Gastroesophageal sphincter (tissue), 4 donors: ENCODE measurements at places on chromosomes 3 and 15.

DNA sequence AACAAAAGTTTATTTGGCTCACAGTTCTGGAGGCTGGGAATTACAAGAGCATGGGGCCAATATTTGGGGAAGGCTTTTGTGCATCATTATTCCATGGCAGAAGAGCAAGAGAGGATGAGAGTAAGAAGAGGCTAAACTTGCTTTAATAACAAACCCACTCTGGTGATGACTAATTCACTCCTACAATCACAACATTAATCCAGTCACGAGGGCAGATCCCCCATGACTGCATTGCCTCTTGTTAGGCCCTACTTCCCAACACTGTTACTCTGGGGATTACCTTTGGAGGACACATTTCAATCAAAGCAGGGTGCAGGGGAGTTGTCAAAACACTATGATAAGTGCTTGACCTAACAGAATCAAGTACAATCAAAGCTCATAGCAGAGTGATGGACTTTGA, 181.7 kb downstream of the BBX start:
- ATAC-seq = no peak

- peak; percentile 89 for ATAC-seq
Measured at GRCh38 chr15:99507504-99508310, 58.1 kb upstream of the MEF2A start.

GRCh38 chr3:190533511-190534281, 19.8 kb downstream of the IL1RAP start:
- ATAC-seq = peak; percentile 87

- ATAC-seq = no peak
Measured at GRCh38 chr3:152375546-152375945, 106.8 kb downstream of the MBNL1 start.

- peak; percentile 46 for ATAC-seq
Measured at GRCh38 chr3:125128861-125129501, 73.2 kb upstream of the HEG1 start.

- ATAC-seq = no peak
Measured at GRCh38 chr15:56272454-56272853, 28.8 kb upstream of the RFX7 start.

- ATAC-seq = no peak
Measured at GRCh38 chr3:146134348-146135117, 26.5 kb downstream of the PLOD2 start.

DNA sequence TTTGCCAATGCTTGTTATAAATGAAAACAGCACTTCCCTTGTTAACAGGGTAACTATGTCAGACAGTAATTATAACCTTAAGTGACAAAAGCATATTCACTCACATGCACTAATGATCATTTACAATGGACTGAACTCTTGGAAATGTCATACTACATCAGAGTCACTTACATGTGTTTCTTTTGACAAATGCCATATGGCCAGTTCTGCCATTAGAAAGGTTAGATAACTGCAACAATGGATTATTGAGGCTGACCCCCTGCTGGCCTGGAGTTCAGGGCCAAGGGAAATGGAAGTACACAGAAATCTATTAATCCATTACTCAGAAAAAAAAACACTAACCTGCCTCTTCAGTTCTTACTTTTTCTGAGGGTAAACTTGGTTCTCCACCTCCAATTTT, 313.4 kb downstream of the CNTN3 start:
- no peak for ATAC-seq

DNA sequence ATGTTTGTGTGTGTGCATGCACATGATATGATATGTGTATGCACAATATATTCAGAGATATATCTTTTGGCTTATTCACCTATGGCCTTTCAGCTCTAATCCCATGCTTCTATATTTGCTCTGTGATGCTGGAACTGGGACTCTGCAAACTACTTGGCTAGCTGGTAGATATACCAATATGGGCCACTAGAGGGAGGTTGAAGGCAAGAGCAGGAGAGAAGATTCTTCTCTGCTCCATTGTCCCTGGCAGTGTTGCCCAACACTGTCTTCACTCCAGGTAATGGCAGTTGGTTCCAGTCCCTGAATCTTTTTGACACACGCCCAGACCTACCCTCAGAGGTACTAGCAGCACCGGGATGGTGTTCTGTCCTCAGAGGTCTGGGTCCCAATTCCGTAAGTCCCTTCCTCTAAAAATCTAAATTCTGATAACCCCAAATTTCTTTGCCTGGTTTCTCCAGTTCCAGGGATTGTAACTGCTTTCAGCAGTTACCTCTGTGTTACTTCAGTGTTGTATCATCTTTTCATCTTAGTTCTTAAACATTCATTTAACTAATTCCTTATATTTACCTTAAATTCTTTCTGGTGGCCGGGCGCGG, 44.7 kb downstream of the GTPBP8 start:
- peak; percentile 76 for ATAC-seq

DNA sequence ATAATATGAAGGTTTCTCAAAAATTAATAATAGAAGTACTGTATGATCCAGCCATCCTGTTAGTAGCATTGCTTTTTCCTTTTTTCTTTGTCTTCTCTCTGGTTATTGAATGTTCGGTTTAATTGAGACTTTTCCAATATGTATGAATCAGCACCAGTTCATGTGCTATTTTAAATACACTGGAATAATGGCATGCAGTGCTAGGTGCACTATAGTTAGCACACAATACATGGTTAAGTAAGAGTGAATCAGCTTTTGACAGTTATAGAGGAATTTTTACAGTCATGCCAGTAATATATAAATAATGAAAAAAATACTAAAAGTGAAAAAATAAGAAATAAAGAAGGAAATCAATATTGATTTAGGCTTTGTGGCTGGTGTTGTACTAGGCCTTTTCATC, 113.8 kb upstream of the STRIT1 start:
- no peak for ATAC-seq

DNA sequence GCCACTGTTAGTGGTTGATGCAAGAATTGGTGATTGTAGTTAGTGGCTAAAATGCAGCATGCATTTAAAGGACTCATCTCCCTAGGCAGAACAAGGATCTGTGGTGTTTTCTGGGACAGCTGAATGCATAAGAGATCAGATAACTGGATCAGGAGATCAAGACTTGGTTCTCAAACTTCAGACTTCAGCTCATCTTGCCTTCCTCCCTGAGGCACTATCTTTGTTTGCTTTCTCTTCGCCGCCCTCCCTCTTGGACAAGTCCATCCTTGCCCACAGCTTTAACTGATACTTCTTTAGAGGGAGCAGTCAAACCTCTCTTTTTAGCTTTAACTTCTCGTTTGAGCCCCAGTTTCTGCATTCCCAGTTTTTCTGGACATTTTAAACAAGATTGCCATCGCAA, 195.4 kb upstream of the TPRG1 start:
- no peak for ATAC-seq

DNA sequence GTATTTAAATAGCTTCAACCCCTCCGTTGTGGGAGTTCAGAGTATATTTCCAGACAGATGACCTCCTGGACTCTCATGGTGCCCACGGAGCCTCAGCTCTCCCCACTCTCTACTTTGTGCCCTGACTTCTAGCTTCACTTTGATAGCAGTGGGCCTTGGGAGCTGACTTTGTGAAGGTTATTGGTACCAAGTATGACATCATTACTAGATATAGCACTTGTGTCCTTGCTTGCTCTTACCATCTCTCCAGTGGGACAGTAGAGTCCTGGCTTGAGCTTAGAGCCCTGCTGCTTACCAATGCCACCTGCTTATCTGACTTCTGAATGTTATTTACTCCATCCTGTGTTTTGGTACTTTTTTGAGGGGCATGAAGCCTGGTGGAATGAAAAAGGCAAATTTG, 53.4 kb downstream of the PPM1L start:
- ATAC-seq = no peak

- peak; percentile 50 for ATAC-seq
Measured at GRCh38 chr15:80660119-80660518, 35.0 kb upstream of the ABHD17C start.

GRCh38 chr3:82202269-82202668, 440.8 kb upstream of the GBE1 start:
- no peak for ATAC-seq

DNA sequence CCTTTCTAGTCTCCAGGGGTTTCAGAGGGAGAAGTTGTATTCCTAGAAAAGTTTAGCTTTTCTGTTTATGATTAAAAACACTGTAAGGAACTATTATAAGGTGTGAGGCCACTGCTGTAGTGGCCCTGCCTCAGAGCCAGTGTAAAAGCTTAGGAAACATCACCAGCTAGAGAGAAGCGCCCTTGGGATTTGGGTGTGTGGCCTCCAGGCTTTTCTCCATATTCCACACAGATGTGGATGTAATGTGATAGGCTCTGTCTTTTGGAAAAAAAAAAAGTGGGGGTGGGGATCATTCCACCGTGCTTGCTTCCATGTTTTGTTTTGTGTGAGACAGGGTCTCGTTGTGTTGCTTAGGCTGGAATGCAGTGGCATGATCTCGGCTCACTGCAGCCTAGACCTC, 13.9 kb downstream of the SEC61A1 start:
- ATAC-seq = no peak

GRCh38 chr3:135908737-135909136, 56.8 kb upstream of the PPP2R3A start:
- no peak for ATAC-seq

DNA sequence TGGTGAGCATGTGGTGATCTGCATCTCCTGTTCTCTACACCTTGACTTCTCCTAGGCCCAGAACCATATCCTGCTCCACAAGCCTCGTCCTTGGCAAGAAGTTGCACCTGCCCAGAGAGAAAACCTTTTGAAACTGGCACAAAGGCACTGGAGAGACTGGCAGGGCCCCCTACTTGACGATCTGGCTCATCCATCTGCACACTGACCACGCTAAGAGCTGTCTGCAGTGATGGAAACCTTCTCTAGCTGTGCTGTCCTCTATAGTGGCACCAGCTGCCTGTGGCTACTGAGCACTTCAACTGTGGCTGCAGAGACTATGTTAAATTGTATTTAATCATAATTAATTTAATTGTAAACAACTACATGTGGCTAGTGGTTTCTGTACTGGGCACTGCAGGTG, 26.2 kb upstream of the SRP14 start:
- no peak for ATAC-seq

GRCh38 chr15:90187257-90187868, 13.8 kb upstream of the SEMA4B start:
- ATAC-seq = no peak

DNA sequence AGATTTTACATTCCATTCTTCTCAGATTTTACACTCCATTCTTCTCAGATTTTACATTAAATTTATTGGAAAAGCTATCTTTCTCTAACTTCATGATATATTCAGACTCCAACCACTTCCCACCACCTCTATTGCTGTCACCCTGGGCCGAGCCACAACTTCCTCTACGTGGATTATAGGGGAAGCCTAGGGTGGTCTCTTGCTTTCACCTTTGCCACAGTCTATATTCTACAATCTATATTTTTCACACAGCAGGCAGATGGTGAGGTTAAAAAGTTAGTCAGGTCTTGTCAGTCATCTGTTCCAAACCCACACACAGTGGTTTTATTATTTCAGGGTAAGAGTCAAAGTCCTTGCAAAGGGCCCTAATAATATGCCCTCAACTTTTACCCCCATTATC, 370.8 kb upstream of the SUCLG2 start:
- no peak for ATAC-seq

- no peak for ATAC-seq
Measured at GRCh38 chr15:78762985-78763795, 48.1 kb downstream of the ADAMTS7 start.

- ATAC-seq = peak; percentile 73
Measured at GRCh38 chr3:45055032-45055410, 28.9 kb downstream of the CLEC3B start.

- peak; percentile 13 for ATAC-seq
Measured at GRCh38 chr15:88894819-88895767, at the start of gene HAPLN3. Gene HAPLN3 (minus strand): TSS chr15:88895544. CDS start chr15:88887298, 8,246 bp downstream.

DNA sequence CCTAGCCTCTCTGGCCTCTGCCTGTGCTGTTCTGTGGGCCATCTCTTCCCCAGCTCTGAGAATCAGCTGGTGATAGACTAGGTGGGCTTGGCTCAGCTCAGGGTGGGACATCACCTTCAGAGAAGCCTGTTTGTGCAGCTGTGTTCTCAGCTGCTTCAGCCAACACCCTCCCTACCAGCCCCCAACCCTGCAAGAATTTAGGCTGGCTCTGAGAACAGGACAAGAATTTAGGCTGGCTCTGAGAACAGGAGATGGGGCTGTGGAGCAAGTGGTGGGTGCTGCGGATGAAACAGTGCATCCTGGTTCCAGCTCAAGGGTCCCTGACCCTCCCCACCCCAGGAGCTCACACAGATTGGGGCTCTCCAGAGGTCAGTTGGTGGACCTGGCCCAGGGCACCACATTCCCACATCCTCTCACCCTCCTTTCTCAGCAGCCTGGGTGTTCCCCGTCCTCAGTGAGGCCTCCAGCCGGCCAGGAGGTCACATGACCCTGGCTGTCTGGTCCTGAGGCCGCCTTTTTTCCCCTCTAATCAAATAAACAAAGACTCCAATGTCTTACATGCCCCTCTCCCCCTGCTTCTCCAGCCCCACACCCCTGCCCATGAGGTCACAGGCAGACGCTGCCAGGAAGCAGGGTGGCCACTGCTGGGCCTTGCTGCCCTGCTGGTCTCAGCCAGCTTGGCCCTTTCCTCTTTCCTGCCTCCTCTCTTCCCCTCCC, 14.9 kb downstream of the PLEKHO2 start:
- peak; percentile 67 for ATAC-seq

DNA sequence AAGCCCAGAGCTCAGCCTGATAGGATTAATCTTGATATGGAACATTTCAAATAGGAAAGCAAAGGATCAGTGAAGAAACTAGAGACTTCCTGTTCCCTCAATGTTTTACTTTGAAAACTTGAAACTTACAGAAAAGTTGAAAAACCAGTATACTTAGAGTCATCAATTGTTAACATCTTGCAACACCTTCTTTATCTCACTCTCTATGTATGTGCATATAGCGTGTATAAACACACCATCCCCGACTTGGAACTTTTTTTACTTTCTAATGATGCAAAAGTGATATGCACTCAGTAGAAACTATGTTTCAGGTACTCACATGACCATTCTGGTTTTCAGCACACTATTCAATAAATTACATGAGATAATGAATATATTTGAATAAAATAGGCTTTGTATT, 60.5 kb downstream of the SEC22A start:
- no peak for ATAC-seq

DNA sequence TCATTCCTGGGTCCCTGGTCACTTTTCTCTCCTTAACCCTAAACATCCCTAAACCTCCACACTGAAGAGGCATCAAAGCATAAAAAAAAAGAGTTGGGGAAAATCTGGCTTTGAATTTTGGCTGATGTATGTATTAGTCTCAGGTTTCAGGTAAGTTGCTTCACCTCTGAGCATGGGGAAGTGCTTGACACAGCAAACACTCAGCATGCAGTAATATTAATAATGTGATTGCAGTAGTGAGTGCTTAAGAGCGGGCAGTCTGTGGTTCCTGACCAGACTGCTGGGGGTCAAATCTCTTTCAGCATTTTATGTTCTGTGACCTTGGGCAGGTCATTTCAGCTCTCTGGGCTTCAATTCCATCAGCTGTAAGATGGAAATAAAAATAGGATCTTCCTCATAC, 467.9 kb downstream of the SOX2 start:
- ATAC-seq = no peak

DNA sequence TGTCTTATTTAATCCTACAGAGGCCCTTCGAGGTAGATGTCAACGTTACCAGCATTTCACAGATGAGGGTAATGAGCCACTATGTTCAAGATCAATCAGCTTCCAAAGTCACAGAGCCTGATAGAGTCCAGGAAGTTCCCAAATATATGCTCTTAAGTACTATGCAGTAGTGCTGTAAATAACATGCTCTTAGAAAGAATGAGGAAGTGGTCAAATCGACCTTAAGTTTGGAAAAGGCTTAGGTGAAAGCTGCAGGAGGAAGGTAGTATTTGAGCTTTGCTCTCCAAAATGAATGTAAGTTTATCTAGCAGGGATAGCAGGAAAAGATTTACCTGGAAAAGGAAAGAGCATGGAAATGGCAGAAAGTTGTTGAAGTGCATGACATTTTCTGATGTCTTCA, 234.0 kb downstream of the RBMS3 start:
- no peak for ATAC-seq

- no peak for ATAC-seq
Measured at GRCh38 chr15:93360976-93361375, 272.0 kb upstream of the RGMA start.
